ENCODE measurements at places on chromosomes 6 and 20.

DNA sequence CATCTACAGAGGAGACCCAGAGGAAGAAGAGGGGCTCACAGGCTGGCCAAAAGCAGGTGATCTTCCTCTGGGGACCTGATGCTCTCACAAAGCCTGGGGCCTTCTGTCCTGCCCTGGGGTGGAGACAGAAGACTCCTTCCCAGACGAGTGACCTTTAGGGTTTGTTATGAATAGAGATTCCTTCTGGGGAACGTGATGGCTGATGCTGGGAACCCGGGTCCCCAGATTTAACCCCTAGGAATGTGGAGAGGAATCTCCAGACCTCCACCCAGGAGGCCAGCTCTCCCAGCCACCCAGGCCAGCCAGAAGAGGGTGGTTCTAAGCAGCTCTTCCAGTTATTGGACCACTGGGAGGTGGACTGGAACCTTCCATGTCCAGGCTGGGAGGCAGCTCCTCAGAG is 16.8 kb upstream of the CCN5 start:
- DNase-seq = no peak

DNA sequence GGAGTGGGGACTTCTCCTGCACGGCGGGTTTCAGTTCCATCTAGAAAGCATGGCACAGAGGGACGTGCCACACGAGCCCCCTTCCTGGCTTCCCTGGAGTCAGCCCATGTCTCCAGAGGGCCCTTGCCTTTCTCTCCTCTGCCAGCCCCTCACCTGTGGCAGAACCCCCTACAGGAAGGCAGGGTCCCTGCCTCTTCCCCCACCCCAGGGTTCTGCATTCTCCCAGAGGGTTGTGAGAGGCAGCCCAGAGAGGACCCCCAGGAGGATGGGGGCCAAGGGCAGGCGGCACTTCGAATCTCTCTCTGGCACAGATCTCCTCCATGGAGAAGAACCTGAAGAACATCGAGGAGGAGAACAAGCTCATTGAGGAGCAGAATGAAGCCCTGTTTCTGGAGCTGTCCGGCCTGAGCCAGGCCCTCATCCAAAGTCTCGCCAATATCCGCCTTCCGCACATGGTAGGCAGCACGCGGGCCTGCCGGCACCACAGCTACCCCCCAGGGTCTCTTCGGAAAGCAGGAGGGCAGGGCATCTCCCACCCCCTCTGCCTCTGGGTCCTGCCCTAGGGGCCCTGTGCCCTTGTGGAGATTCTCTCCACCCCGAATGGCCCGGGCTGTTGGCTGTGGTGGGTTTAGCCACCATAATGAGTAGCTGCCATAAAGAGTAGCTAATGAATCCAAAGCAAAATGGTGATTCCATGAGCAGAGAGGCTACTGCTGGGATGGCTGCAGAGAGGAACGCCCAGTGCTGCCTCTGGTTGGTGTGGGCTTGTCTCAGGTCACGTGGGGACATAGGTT is 15.9 kb upstream of the PCMTD2 start:
- DNase-seq = no peak

- DNase-seq = peak; percentile 69
Measured at GRCh38 chr6:22880686-22881433, 311.5 kb downstream of the HDGFL1 start.

DNA sequence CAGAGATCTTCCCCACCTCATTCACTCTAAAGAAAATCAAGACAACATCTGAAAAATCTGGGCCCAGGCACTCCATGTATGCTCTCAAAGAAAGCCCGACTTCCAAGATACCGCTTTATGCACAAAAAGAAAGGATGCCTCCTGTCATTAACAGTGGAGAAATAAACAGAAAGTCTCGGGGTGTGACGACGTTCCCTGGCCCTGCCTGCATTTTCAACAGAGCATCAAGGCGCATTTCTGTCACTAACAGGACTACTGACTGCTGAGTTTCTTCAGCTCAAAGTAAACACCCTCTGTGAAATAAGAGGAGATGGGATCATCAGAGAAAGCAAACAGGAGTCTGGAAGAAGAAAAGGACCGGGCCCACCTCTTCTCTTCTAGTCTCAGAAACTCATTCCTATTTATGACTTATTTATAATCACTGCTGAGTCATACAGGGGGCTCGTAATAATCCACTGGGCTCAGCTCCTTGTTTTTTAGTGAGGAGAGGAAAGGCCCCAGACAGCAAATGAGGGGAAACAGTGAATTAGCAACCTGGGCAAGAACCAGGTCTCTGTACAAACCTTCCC is 99.7 kb downstream of the ZMYND8 start:
- no peak for DNase-seq

- no peak for DNase-seq
Measured at GRCh38 chr6:18958146-18958545, 571.0 kb downstream of the RNF144B start.

GRCh38 chr20:34495307-34495706 is 20.9 kb upstream of the DYNLRB1 start:
- DNase-seq = no peak

GRCh38 chr20:11144114-11144950 is 470.5 kb upstream of the JAG1 start:
- DNase-seq = peak; percentile 19

DNA sequence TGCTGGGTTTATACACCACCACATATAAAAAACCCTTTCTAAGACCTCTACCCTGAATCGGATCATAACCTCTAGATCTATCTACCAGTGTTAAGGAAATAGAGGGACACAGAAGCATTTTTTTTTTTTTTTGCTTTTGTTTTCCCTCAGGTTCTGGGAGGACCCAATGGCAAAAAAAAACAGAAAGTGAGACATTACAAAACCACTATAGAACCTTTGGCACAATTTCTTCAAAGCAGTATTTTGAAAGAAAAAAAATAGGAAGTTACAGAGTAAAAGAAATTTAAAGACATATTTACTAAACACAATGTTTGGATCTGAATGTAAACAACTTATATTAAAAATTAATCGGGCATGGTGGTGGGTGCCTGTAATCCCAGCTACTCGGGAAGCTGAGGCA is 1258.7 kb upstream of the GJE1 start:
- DNase-seq = no peak

DNA sequence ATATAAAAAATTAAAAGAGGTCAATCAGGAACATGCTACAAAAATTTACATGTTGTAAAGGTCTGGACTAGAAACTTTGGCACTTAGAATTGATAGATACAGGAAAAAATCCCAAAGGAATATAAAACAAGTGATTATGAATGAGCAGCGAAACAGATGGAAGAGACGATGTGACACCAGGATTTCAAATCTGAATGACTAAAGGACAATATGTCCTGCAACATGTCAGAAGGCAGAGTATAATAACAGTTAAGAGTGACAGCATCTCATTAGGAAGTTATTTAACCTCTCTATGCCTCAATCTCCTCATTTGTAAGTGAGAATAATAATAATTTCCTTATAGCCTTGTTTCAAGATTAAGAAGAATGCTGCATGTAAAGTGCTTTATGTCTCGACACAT is 50.3 kb downstream of the FRK start:
- DNase-seq = no peak

- no peak for DNase-seq
Measured at GRCh38 chr20:47917549-47918070, 132.3 kb upstream of the SULF2 start.

- DNase-seq = no peak
Measured at GRCh38 chr6:7445101-7445500, 55.5 kb downstream of the RIOK1 start.
